ENCODE measurements at places on chromosomes 12 and 14. TPM values are rescaled to one million over a fixed set of nuclear protein-coding genes. Genes with fewer than 3 reads are reported as not detected.
A peak's percentile ranks its signal among the peaks of the same experiment; 100 is the strongest.

TTLL5 gene
- polyA plus RNA-seq: 21.6 TPM

RNASE7 gene
- not detected for polyA plus RNA-seq

ABCD2 gene
- not detected for polyA plus RNA-seq

KRT3 gene
- not detected for polyA plus RNA-seq

PLEKHD1 gene
- polyA plus RNA-seq: not detected

DNA sequence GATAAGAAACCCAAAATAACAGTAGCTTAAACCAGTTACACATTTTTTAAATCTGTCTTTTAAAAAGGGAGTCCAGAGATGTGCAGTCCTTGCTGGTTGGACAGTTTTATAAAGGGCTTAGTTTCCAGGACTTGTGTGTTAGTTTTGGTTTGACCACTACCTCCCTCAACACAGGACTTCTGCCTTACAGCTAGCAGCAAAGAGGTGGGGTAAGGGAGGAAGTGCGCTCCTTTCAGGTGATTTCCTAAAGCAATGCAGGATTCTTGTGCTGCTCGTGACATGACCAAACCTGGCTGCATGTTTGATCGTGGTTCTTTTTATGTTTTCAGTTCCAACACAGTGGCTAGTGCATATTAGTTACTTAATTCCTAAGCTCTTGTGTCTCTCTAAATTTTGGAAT lies 266.2 kb downstream of the TMTC2 start:
- no peak for DNase-seq

- DNase-seq: no peak
Measured at GRCh38 chr12:121297435-121297991, 1.0 kb upstream of the CAMKK2 start.

- peak; percentile 89 for DNase-seq
Measured at GRCh38 chr12:76863005-76863670, 15.7 kb downstream of the CSRP2 start.

DNA sequence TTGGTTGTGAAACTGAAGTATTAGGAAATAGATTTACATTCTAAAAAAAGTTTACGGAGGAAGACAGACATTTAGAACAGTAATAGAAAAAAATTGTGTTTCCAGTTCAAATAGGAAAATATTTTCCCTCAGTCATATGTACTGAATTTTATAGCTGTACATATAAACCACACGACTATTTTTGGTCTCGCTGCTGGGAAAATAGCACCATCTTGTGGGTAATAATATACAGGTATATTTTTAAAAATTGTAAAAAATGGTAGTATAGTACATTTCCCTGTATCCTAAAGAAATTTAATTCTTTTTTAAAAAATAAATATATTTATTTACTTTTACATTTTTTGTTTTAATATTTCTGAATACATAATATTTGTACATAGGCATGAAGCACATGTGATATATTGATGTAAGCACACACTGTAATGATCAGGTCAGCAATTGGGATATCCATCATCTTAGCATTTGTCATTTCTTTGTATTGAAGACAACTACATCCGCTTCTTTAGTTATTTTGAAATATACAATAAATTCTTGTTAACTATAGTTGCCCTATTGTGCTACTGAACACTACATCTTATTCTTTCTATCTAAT lies 168.6 kb downstream of the ALX1 start:
- DNase-seq: no peak

GRCh38 chr12:52559979-52560378 lies 7.0 kb upstream of the KRT71 start:
- DNase-seq: no peak

- no peak for DNase-seq
Measured at GRCh38 chr12:97335115-97335514, 127.5 kb upstream of the RMST start.

DNA sequence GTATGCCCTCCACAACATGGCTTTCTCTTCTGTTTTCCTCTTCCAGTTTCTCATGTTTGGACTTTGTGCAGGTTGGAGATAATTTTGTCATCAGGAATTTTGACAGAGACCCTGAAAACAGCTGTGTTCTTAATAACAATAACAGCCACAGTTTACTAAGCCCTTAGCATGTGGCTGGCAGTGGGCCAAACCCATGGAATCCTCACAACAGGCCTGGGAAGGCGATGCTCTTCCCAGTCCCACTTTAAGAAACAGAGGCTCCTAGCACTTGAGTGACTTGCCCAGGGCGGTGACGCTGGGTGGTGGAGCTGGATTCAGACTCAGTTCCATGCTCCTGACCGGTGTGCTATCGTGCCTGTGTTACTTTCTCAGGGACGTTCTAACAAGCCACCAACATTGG lies 20.1 kb upstream of the PLEKHG3 start:
- peak; percentile 42 for DNase-seq

GRCh38 chr12:95506707-95507523 lies 33.0 kb downstream of the METAP2 start:
- DNase-seq: no peak

- no peak for DNase-seq
Measured at GRCh38 chr14:94011795-94012194, 14.3 kb upstream of the OTUB2 start.

GRCh38 chr12:45425426-45425825 lies 209.5 kb downstream of the ANO6 start:
- DNase-seq: peak; percentile 27

GRCh38 chr12:67501362-67501761 lies 147.2 kb upstream of the DYRK2 start:
- DNase-seq: no peak

DNA sequence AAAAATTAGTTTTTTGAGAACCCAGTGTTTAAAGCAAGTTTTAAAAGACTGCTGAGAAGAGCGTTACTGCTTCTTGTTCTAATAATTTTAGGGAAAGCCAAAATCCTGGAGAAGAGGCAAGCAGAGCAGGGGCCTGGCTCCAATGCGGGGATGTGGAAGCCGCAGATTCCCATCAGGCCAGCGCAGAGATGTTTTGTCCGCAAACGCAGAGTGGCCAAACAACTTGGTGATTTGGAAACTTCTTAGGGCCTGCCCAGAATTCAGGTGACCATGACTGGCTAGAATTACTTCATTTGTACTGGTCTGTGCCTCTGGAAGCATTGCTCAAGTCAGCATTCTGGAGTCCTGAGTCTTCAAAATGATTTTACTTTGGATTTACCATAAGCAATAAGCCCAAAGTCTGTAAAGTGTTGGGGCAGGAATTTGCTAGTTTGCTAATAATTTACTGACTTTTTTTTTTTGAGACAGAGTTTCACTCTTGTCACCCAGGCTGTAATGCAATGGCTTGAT lies 208.4 kb downstream of the PPM1H start:
- no peak for DNase-seq

DNA sequence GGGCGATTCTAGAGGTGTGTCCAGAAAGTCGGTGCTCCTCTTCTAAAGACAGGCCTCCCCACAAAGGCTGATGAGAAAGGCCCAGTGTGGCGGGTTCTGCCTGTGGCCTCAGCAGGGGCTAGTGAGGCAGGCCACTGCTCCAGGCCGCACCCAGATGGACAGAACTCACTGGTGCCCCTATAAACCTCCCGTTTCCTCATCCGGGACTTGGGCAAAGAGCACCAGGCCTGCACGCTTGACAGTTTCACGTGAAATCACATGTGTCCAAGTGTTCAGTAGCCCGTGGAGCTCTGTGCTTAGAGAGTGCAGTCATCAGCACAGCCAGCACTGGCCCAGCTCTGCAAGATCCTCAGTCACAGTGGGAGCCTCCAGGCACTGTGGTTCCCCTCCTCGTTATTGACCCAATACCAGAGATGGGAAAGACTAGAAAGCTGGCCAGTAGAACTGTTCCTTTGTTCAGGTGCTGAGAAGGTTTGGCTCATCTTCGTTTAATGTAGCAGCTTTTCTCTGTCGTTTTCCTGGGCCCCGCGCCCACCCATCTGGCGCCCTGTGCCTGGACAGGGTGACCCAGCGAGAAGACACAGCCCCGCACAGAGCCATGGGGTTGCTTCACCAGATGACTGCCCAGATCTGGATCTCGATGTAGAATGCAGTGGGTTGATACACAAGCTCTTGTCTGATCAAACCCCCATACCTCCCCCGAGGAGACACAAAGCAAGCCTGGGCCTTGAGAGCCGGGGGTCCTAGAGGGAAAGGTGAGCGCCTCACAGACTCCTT lies 26.3 kb downstream of the IL31 start:
- DNase-seq: no peak

All from AG04450 (cell line).